ENCODE measurements at places on chromosomes 12 and 14.

- peak; percentile 10 for DNase-seq
These were observed 28.5 kb downstream of the CPM start for GRCh38 chr12:68904351-68904962.

GRCh38 chr14:51616724-51617409, 34.8 kb upstream of the FRMD6 start:
- DNase-seq: peak; percentile 96

- DNase-seq: no peak
These were observed 10.6 kb upstream of the NCOR2 start for GRCh38 chr12:124577986-124578385.

- DNase-seq: no peak
These were observed 212.9 kb downstream of the DPF3 start for GRCh38 chr14:72680853-72681640.

- DNase-seq: peak; percentile 32
These were observed 476.9 kb downstream of the LRIG3 start for GRCh38 chr12:58443273-58443980.

DNA sequence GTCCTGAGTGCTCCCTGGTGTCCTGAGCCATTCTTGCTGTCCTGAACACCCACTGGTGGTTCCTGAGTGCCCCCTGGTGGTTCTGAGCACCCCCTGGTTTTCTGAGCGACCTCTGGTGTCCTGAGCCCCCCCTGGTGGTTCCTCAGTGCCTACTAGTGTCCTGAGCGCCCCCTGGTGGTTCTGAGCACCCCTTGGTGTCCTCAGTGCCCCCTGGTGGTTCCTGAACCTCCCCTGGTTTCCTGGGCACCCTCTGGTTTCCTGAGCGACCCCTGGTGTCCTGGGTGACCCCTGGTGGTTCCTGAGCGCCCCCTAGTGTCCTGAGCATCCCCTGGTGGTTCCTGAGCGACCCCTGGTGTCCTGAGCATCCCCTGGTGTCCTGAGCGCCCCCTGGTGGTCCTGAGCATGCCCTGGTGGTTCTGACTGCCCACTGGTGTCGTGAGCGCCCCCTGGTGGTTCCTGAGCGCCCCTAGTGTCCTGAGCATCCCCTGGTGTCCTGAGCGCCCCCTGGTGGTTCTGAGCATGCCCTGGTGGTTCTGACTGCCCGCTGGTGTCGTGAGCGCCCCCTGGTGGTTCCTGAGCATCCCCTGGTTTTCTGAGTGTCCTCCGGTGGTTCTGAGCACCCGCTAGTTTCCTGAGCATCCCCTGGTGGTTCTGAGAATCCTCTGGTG, 473.1 kb downstream of the TMEM121 start:
- DNase-seq: no peak

GRCh38 chr14:89308232-89308959, 108.6 kb downstream of the FOXN3 start:
- peak; percentile 14 for DNase-seq

- no peak for DNase-seq
These were observed 29.4 kb downstream of the YARS2 start for GRCh38 chr12:32726286-32726685.

DNA sequence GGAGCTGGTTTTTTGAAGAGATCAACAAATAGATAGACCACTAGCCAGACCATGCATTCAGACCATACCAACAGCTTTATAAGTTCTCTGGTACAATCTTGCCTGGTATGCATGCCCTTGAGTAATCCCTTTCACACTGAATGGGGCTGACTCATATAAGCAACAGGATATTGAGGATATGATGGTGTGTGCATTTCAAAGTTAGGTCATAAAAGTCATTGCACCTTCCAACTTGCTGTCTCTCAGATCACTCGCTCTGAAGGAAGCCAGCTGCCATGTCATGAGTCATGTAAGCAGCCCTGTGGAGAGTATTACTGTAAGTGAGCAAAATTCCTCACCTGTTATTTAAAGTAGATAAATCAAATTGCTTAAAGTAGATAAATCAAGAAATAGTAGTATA, 45.0 kb upstream of the OR6J1 start:
- DNase-seq: peak; percentile 93

DNA sequence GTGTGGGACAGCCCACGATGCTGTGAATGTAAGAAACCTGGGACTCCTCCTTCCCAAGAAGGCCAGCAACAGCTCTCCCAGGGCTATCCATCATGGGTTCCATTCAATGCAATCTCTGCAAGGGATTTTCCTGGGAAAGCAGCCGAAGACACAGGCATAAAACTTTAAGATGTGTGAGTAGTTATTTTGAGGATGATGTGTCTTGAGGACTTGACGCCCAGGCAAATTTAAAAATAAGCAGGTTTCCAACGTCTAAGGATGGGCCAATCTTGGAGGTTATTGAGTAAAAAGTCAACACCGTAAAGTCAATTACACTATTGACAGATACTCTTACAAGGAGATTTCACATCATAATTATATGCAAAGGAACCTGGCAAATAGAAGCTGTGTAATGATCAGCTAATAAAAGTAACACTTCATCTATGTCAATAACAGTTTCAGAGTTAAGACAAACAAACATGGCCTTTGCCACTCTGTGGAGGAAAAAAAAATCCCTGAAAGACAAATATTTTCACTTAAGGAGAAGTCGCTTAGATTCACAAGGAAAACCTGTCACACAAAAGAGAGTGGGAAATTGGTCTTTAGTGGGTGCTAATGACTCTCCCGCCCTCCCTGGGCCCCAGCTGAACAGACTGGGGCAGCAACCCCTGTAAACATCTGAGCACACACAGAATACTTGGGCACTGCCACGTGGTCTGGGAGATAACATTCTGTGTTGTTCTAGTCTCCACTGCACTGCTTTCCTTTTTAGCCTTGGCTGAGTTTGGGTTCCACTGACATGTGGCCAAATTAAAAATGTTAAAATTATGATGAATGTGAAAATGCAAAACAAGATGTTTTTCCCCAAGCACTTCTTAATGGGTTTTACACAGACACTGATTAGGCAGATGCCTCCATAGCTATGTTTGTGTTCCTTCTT, 240.9 kb downstream of the FOXN3 start:
- no peak for DNase-seq

GRCh38 chr12:13142747-13143146, 39.3 kb upstream of the GSG1 start:
- no peak for DNase-seq

GRCh38 chr12:89690925-89691324, 17.7 kb downstream of the ATP2B1 start:
- DNase-seq: peak; percentile 33

GRCh38 chr12:12818701-12819100, 5.6 kb downstream of the DDX47 start:
- DNase-seq: peak; percentile 40

DNA sequence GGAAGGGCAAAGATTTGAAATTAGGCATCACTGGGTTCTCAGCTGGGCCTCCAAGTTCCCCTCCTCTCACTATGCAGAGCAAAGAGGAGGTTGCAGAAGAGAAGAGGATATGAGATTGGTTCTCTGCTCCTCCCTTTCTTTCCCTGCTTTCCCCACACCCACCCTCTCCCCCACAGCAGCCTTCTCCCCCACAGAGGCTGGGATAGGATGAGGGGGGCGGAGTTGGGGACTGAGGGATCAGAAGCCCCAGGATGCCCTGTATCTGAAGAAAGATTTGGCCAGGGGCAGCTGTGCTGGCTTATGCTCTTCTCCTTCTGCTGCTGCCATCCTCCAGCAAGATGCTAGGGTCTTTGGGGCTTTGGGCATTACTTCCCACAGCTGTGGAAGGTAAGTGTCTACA, at the start of gene AMHR2:
TSS of gene AMHR2 (plus strand) at position 259 of the 400 bp plus-strand sequence. CDS start at position 339, 80 bp downstream.
- DNase-seq: no peak

GRCh38 chr12:85130646-85131045, 94.5 kb downstream of the LRRIQ1 start:
- peak; percentile 37 for DNase-seq

DNA sequence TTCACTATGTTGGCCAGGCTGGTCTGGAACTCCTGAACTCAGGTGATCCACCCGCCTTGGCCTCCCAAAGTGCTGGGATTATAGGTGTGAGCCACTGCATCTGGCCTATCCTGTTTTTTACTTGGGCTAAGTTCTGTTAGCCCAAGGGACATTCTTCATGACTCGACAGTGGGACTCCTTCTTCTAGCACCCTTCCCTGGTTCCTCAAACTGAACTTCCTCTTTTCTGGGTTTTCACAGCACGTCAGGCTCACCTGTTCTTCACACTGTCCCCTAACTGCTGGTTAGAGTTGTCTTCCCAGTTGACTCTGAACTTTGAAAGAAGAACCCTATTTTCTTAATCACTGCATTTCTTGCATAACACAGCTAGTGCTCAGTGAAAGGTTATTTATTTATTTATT, 22.5 kb downstream of the CABP1 start:
- no peak for DNase-seq

DNA sequence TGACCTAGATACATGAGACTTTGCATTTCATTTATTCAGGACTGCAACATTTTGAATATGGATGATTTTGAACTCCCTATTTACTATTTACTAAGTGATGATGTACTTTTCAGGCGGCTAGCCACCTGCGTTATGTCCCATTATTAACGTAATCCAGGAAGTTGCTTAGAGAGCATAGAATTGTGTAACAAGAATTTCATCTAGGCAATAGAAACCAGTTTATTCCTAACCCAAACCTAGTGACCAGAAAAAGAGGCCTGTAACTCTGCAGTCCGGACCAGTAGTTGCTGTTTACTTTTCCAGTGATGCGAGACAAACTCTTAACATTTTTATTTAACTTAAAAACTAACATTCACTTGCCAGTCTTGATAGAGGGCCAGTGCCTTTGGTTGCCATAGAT, 12.3 kb downstream of the NUDT4 start:
- no peak for DNase-seq
